ENCODE measurements at places on chromosomes 1 and 21. TPM values are rescaled to one million over a fixed set of nuclear protein-coding genes. Genes with fewer than 3 reads are reported as not detected.

DNA sequence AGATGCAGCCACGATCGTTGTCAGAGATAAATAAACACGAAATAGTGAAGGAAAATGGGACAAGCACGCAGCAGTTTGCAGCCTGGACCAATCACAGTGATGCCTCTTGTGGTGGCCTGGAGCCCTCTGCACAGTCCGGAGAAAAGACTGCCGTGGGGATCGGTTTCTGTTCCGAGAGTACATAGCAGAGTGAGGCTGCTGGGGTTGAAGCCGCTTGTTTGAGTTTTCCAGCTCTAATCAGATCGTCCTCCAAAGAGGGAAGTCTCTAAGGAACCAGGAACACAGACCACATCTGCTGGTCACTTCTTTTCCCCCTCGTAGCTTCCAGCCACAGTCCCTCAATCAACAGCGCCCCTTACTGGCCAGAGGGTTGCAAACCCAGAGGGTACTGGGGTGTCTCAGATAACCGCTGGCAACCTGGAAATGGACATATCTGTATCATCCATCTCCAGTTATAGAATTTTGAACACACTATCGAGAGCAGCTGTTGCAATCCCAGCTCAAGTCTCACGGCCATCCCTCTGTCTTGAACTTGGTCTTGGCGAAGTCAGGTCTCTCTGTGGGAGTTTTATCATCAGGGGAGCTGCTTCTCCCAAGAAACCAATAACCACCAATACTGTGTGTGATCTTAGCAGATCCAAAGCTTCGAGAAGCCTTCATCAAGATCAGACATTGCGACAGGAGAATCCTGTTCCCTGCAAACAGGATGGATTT lies 57.4 kb downstream of the OLIG1 start:
- DNase-seq: peak; percentile 62

- no peak for DNase-seq
Measured at GRCh38 chr1:70586046-70586445, 175.0 kb downstream of the CTH start.

GRCh38 chr21:27425172-27425571 lies 458.3 kb upstream of the ADAMTS5 start:
- DNase-seq: no peak

The MPL gene
- not detected for total RNA-seq

The LZIC gene
- total RNA-seq: 39.1 TPM

The ARMH1 gene
- total RNA-seq: 3.7 TPM
